Epithelial cell of proximal tubule (primary cell): ENCODE measurements at places on chromosomes 13 and 19.
A peak's percentile ranks its signal among the peaks of the same experiment; 100 is the strongest.

DNA sequence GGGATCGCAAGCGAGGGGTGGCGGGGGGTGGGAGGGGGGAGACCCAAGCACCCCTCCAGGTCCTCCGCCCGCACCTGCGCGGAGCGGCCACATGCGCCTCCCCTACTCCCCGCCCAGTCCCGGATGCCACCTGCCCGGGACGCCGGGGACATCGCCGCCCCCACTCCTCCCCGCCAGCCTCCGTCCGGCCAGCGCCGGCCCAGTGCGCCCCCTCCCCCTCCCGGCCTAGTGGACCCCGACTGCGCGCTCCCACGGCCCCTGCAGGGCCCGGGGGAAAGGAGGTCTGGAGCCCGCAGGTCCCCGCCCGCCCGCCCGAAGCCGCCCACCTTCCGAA is 263 bp downstream of the RHPN2 start:
- DNase-seq: no peak

DNA sequence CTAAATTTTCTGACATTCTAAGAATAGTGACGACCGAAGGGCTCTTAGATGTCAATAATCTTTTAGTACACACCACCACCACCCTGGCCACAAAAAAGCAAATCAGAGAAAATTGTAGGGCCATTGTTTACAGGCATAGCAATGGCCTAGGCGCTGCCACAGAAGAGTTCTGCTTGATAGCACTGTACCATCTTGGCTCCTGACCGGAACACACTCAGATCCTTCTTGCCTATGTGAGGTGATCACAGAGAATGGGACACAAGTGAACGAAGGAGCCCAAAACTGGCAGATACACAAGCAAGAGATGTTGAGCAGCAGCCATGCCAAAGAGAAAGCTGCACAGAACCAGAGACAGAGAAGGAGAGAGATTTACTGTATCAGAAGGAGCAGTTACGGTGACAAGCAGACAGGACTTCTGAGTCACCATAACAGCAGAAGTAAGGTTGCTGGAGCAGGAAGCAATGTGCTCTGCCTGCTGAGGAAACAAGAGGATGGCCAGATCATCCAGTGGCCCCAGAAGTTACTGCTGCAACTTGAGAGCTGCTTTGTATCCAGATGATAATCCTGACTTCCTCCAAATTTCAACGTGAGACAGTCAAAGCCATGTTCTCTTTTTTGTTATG is 105.2 kb downstream of the SLITRK6 start:
- no peak for DNase-seq

- DNase-seq: no peak
Measured at GRCh38 chr13:60944863-60945262, 470.8 kb downstream of the PCDH20 start.

DNA sequence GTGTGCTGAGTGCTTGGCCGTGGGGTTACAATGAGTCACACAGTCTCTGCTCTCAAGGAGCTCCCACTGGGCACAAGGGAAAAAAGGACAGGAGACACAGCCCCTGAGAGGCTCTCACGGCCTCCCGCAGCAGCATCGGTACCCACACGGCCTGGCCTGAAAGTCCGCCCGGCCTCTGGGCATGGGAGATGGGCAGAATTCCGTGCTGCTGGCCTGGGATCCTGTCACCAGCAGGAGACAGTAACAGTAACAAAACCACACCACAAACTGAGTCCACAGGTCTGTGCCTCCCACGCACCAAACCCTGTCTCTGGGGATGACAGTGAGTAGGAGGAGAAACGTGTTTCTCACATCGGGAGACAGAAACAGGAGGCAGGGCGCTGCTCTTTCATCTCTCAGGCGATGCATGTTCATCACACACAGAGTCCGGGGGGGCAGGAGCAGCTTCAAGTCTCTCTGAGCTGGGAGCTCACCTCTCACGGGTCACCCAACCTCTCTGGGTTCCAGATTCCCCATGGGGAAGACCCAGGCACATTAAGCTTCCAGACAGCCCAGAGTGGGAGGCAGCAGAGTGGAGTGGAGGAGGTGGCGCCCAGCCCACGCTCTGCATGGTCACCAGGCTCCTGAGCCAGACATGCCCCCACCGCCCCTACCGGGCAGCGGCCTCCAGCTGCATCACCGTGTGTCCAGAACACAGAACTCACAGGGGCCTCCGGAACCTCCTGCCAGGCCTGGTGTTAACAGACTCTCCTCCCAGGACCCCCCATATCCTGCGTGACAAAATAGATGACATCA is 124.7 kb upstream of the VSTM2B start:
- no peak for DNase-seq

- no peak for DNase-seq
Measured at GRCh38 chr13:113009743-113010509, 40.9 kb downstream of the MCF2L start.

DNA sequence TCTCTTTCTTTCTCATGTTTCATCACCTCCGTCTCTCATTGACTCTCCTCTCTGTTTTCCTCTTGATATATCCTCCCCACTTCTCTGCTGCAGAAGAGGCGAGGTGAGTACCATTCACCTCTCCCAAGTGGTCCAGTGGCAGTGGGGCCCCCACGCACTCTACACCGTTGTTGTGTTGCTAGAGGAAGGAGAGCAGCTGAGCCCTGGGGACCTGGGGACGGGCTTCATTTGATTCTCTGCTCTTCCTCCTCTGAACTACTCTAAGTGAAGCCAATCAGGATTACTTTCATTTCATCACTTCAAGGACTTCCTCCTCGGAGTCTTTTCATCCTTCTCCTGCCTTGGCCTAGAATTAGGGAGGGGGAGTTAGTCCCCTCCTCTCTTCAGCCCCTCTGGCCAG is 64.6 kb downstream of the CCNE1 start:
- no peak for DNase-seq

DNA sequence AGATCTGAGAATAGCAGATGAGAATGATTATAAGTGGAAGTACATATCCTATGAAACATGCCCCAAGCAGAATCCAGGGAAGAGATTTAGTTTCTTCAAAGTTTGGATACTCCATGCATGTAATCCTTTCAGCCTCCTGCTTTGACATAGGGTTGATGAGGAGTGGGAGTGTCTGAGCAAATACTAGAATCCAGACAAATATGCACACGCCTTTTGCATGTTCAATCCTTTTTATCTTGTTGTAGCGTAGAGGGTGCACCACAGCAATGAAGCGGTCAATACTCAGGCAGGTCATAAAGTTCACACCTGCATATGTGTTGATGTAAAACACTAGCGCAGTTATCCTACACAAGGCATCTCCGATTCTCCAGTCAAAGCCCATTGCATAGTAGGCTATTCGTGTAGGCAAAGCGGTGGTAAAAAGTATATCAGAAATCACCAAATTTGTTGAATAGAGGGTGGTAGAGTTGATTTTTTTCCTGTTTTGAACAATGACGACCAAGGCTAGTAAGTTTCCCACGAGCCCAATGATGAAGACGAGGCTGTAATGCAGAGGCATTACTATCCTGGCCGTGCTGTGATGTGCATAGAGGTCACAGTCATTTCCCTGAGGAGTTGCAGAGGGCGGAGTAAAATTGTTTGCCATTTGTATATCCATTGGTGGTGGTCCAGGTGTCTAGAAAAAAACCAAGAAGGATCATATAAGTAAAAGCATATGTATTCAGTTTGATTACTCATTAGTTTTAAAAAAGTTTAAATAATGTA is 11.5 kb downstream of the GPR183 start:
- no peak for DNase-seq

GRCh38 chr19:39401549-39402345 is 4.9 kb upstream of the ZFP36 start:
- DNase-seq: peak; percentile 80

DNA sequence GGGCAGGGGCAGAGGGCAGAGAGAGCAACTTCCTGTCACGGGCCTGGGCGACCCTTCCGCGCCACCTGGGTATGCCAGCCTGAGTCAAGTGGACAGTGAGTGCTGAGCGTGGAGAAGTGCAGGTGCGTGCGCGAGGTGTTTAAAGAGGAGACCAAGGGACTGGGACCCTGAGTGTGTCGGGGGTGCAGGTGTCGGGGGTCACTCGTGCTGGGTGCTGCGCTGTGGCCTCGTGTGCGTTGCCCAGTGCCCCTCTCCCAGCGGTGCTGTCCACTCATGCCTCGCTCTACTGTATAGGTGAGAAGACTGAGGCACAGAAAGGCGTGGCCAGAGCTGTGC is 18.9 kb upstream of the KCTD15 start:
- DNase-seq: no peak

DNA sequence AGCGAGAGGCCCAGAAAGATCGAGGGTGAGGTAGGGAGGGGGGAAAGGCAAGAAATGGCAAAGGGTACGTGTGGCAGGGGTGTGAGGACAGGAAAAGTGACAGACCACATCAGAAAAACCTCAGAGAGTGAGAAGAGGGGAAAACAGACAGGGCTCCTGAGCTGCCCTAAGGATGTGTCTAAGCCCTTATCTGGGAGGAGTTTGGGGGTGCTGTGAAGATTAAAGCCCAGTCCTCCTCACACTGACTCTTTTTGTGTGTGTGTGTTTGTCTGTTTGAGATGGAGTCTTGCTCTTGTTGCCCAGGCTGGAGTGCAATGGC is 703 bp upstream of the PTH2 start:
- no peak for DNase-seq

DNA sequence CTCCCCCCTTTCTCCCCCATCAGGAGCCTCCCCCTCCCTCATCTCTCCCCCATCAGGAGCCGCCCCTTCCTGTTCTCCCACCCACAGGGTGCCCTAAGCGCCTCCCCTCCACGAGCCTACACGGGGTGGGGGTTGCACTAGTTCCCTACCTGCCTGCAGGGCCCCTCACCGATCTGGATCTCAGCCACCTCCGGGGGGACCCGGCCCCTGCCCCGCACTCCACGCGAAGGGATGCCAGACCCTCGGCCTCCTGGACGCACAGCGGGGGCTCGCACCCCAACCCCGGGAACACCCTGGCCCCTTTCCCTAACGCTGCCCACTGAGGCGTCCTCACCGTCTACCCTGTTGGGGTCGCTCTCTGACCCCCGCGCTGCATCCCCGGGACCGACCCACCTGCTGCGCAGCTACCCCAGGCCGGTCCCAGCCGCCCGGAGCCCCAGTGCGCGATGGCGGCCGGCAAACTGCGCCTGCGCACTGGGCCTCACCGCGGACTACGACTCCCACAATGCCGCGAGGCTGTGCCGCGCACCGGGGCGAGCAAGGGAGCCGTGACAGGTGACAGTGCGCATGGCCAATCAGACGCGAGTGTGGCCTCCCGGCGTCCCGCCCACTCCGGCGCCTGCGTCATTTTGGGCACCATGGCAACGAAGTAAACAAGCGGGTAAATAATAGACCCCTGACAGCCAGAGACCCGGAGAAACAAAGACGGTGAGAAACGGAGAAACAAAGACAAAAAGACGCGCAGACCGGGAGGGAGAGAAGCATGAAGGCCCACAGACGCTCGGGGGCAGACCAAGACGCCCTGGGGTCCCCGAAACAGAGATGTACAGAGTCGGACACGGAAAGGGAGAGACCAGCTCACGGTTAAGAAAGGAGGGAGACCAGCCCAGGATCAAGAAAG is at the start of gene ZSCAN18:
Gene ZSCAN18, minus strand, starts transcription at position 451 of the 901 bp plus-strand sequence. CDS start 7,964 bp downstream, outside the sequence.
- DNase-seq: peak; percentile 52

GRCh38 chr13:89584058-89584620 is 1763.3 kb upstream of the MIR17HG start:
- DNase-seq: no peak

- DNase-seq: no peak
Measured at GRCh38 chr19:51440846-51441409, 17.3 kb downstream of the SIGLEC8 start.

- DNase-seq: no peak
Measured at GRCh38 chr19:43555185-43555770, 20.0 kb downstream of the XRCC1 start.

DNA sequence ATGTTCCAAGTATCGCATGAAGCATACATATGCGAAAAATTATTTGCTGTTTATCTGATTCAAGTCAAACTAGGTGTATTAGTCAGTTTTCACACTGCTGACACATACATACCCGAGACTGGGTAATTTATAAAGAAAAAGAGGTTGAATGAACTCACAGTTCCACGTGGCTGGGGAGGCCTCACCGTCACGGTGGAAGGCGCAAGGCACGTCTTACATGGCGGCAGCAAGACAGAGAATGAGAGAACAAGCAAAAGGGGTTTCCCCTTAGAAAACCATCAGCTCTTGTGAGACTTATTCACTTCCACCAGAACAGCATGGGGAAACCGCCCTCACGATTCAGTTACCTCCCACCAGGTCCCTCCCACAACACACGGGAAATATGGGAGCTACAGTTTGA is 13.0 kb upstream of the PROZ start:
- DNase-seq: no peak

DNA sequence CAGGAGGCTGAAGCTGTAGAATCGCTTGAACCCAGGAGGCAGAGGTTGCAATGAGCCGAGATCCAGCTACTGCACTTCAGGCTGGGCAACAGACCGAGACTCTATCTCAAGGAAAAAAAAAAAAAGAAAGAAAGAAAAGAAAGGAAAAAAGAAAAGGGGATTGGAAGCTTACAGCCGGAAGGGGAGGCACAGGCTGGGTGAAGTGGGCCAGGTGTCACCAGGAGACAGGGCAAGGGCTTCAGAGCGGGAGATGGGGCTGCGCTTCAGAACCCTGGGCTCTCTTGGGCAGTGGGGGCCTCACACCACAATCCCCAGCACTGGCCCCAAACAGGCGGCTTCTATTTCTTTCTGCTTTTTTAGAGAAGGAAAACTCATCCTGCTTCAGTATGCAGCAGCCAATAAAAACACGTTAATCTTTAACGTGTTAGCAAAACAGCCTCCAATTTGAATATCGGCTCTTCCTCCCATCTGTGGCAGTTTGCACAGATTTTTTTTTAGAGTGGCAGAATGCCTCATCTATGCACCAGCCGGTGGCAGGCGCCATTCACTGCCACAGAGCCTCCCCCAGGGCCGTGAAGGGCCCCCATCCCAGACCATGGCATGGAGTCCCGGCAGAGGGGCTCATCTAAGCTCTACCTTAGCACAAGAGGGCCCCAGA is 46.6 kb upstream of the C19orf12 start:
- no peak for DNase-seq

GRCh38 chr13:44273991-44274770 is 99.4 kb upstream of the SERP2 start:
- no peak for DNase-seq

GRCh38 chr13:58207501-58207900 is 576.0 kb downstream of the PCDH17 start:
- no peak for DNase-seq

DNA sequence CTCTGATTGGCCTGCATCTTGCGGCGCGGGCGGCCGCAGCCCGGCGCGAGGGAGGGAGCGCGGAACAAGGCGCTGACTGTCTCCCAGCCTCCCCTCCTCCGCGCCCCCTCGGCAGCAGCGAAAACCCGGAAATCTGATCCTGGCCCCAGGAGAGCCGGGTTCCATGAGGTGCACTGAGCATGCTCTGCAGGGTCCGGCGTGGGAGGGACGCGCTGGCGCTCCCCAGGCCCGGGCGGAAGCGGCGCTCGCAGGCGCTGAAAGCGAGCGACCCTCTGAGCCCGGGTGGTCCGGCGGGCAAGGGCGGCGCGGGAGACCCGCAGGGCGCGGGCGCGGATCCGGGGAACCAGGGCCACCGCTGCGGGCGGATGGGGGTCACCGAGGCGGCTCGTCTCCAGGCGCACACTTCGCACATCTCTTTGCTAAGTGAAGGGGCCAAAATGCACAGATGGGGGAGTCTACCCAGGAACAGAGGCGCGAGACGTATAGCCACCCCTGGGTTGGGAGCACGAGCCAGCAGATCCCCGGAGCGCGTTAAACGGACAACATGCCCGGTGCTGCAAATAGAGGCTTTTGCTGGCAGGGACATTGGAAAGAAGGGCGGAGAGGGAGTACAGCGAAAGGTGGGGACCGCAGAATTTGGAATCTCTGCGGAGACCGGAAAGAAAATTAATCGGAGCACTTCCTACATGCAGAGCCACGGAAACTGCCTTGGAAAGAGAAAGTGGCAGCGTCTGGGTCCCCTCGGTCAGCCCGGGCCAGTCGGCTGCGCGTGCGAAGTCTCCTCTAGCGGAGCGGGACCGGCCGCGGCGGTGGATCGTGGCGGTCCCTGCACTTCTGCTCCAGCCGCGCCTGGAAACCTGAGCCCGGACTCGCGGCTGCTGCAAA is 510 bp upstream of the PCDH9 start:
- DNase-seq: no peak
